Hypothalamus (tissue), 51 donors: ENCODE measurements at places on chromosomes 13 and 19.
A peak's percentile ranks its signal among the peaks of the same experiment; 100 is the strongest.

DNA sequence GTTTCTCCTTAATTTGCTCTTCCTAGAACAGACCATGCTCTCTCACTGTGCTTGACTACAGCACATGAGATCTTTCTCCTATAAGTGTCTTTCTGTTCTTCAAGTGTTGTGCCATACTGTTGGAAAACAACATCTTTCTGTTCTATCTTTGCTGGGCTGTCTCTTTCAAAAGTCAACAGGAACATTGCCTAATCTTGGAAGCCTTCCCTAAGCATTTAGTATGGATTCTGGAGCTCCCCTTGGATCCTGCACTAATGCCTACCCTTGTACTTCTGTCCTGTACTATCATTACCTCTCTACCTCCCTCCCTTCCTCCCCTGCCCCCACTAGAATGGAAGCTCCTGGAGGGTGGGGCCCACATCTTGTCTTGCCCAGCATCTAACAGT lies 26.8 kb downstream of the STARD13 start:
- DNase-seq = no peak

GRCh38 chr13:48412881-48413351 lies at the start of gene LPAR6:
TSS of gene LPAR6 (minus strand) at chr13:48413113. CDS start at chr13:48412423, 690 bp downstream.
- no peak for DNase-seq

DNA sequence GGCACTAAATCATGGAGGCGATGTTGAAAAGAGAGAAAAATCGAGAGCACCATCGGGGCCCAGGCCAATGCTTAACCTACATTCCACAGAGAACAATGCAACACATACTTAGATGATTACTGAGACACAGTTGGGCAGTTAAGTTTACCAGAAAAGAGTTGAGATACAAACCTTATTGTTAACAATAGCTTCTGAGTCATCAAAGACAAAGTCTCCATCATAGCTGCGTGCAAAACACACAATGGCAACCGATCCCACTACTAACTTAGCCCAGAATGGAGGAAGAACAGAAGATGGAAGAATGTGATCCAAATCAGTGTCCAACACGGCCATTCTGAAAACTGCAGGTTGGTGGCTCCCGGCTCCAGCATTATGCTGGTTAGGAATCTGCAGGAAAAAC lies 6.2 kb downstream of the TMTC4 start:
- no peak for DNase-seq

DNA sequence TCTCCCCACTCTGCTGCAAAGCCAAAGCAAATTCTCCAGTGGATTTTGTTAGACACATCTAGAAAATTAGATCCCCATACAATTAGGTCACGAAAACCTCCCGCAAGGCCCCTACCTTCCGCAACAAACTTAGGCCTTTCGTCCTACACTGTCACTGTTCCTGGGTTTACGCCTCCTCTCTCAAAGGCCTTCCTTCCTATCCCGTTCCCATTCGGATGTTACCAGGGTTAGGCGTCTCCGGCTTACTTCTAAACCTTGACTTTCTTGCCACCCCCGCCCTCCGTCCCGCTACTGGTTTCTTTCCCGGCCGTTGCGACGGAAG lies 754 bp downstream of the RNF6 start:
- DNase-seq = no peak

- peak; percentile 70 for DNase-seq
These were observed 11.9 kb downstream of the SELENOW start for GRCh38 chr19:47790398-47790814.

- no peak for DNase-seq
These were observed 9.9 kb upstream of the ZNF14 start for GRCh38 chr19:19742773-19743172.

GRCh38 chr19:8209462-8210378 lies 550 bp downstream of the CERS4 start:
- DNase-seq = peak; percentile 64

DNA sequence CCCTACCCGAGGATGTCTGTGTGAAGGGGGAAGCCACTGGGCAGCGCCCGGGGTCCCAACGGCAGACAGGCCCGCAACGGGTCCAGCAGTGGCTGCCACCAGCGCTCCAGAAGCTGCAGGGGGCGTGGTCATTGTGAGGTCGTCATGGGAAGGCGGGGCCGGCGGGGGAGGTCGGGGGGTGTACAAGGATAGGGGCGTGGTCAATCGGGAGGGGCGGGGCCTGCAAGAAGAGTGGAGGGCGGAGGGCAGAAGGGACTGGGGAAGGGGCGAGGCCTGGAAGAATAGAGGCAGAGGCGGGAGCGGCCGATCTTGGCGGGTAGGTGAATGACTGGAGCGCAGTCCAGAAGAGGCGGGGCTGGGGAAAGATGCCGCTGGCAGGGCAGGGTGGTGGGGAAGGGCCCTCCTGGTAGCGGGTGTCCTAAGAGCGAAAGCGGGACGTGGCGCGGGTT lies 4.4 kb downstream of the FUZ start:
- peak; percentile 67 for DNase-seq

- no peak for DNase-seq
These were observed 21.9 kb downstream of the ANKRD27 start for GRCh38 chr19:32652894-32653598.

DNA sequence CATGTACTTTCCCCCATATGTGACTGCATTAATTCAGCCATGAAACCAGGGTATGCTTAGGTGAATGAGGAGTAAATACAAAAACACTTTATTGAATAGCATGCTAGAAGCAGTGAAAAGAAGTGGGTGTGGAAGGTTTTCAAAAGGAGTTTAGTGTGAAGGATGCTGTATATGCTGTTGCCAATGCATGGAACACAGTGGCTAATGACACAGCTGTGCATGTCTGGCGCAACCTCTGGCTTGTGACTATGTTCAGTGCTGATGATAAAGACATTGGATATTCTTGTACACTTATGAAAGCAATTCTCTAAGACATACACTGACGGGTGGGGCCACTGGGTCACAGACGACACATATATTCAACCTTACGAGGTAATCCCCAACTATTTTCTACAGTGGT lies 55.2 kb downstream of the SOX21 start:
- DNase-seq = no peak

DNA sequence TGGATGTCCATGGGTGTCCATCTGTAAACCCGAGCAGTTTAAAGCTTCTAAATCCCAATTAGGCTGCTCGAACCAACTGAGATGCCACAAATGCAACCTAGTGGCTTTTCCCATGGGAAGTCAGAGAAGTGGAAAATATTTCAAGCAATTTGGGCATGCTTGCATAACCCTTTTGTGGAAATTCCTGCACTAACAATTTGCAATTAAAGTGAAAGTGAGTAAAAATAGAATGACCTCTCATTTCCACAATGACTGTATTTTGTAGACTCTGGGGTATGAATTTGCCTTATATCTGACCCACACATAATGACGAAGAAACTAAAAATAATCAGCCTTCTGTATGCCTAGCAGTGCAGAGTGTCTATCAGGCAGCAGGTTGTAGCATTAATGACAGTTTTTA lies 91.8 kb upstream of the TSC22D1 start:
- DNase-seq = no peak

- no peak for DNase-seq
These were observed 1310.6 kb downstream of the SLITRK1 start for GRCh38 chr13:82571653-82572052.

- no peak for DNase-seq
These were observed 46.8 kb downstream of the ARHGEF18 start for GRCh38 chr19:7395360-7396066.

DNA sequence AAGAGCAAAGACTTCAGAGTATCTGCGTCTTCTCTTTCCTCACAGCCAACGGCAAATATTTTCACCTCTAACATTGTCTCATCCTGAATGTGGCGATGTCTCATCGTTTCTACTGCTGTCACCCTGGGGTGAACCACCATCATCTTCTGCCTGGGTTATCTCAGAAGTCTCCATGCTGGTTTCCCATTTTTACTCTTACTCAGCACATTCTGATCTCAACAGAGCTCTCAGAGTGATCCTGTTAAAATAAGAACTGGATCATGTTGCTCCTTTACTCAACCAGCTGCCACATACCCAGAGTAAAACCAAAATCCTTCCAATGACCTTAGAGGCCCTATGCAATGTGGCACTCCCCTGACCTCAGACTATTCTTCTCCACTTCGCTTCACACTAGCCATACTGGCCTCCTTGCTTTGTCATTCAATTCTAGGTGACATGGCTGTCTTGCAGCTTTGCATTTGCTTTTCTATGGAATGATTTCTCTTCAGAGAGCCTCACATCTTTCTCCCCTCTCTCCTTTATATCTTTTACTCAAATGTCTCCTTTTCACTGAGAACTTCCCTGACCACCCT lies 7.8 kb upstream of the OLFM4 start:
- no peak for DNase-seq

DNA sequence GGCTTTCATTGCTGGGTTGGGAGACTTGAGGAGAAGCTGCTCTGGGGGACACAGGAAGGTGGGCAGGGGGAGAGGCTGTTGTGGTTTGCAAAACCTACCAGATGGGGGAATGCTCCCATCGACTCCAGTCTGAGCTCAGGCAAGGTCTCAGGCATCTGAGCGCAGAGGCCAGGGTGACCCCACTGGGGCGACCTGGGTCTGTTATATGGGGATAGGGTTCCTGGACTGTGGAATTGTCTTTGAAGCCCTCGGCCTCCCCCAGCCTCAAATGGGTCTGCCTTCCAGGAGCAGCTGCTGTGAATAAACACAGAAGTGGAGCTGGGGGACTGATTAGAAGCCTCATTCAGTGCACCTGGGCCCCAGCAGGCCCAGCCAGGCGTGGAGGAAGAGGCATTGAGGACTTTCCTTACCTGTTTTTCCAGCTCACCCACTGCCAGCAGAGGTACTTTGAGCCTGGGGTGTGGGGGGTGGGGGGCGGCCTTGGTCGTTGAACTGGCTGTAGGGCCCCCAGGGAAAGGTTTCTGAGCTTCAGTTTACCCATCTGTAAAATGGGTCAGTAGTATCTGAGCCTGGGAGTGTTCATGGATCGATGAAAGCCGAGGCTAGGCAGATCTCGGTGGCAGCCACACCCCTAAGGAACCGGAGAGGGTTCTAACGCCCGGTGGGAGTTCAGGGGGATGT lies 1.4 kb downstream of the CERS4 start:
- no peak for DNase-seq

DNA sequence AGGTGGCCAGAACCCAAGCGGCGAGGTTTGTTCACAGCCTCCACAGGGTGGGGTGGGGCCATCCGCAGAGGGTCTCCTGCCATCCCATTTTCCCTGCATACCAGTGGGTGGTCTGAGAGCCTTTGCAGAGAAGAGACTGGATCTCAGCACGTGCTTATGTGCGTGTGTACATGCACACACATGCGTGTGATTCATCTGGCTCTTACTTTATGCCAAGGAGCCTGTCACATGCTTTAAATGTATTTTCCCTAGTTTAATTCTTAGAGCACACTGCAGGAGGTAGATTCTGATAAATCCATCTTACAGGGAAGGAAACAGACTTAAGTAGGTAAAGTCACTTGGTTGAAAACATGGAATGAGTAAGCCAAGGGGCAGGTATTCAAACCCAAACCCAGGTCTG lies 47.1 kb downstream of the CAPN12 start:
- DNase-seq = no peak

DNA sequence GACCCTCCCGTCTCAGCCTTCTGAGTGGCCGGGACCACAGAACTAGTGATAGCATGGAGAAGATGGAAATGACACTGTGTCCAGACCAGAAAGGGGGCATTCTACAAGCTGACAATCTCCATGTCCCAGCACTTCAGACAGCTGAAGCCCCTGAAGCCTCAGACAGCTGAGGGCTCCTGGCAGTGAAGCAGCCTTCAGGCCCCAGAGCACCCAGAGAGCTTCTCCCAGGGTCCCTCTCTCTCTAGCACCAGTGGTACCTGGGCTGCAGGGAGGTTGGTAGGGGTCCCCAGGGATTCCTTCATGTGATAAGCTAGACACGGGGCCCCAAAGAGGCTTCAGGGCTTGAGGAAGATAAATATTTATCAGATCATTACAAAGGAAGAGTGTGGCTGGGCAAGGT lies 7.6 kb upstream of the POP4 start:
- DNase-seq = no peak

GRCh38 chr19:4278419-4279266 lies at the start of gene SHD:
TSS of gene SHD (plus strand) at chr19:4279266. CDS start at chr19:4280064, 798 bp downstream.
- DNase-seq = no peak

DNA sequence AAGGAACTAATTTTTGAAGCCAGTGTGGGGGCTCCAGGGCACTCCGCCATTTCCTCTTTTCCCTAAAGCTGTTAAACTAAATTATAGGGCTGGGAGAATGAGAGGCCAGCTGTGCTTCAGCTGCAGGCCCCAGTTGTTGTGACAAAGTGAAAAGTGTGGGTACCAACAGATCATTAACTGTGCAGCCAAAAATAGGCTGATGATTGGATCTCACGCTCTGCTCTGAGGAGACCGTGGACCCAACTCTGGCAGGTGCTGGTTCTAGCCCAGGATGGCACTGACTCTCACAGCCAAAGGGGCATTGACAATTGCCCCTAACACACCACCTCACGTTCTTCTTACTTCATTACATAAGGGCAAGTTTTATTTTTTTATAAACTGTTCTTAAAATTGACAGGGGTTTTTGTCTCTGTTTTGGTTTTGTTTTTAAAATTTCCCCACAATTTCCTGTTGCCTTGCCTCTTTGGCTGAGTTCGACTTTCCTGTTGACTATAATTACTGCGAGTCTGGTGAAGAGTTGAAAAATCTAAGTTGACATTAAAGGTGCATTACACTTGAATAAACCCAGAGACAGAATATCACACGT lies 391.0 kb downstream of the FGF9 start:
- no peak for DNase-seq

DNA sequence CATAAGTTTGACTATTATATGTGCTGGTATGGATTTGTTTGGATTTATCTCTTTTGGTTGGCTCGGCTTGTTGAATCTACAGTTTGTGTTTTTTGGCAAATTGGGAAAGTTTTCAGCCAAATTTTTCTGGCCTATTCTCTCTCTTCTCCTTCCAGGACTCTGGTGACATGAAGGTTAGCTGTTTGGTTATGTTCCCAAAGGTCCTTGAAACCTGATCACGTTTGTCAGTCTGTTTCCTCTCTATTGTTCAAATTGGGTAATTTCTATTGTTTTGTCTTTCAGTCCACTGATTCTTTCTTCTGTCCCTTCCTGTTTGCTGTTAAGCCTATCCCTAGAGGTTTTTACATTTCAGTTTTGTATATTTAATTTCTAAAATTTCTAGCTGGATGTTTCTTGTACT lies 81.5 kb upstream of the SHISA2 start:
- no peak for DNase-seq

GRCh38 chr13:46278474-46278873 lies 66.7 kb downstream of the LRRC63 start:
- DNase-seq = no peak

DNA sequence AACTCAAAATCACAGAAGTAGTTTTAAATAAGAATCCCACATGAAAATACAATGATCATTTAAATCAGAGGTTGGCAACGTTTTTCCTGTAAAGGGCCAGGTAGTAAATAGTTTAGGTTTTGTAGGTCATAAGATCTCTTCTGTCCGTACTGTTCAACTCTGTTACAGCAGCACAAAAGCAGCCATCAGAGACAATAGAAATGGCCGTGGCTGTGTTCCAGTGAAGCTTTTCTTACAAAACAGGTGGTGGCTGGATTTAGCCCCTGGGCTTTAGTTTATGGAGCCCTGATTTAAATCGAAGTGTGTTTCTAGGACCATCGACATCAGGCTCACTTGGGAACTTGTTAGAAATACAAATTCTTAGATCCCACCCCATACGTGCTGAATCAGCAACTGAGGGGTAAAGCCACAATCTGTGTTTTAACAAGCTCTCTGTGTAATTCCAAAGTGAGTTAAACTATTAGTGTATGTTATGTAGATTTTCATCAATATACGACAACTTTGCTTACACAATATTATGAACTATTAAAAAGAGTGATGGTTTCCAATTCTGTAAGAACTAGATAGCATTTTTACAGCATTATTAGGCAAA lies 54.8 kb upstream of the MIR17HG start:
- no peak for DNase-seq
